ENCODE measurements at places on chromosomes 3 and 15. TPM values are rescaled to one million over a fixed set of nuclear protein-coding genes. Genes with fewer than 3 reads are reported as not detected.

DNA sequence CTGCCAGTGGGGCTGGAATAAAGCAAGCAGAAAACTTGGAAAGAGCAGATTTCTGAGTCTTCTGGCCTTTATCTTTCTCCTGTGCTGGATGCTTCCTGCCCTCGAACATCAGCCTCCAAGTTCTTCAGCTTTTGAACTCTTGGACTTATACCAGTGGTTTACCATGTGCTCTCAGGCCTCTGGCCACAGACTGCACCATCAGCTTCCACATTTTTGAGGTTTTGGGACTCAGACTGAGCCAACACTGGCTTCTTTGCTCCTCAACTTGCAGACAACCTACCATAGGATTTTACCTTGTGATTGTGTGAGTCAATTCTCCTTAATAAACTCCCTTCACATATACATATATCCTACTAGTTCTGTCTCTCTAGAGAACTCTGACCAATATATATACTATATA lies 706.6 kb downstream of the NR2F2 start:
- H3K27ac ChIP-seq: no peak overlapping the region
- H3K4me3 ChIP-seq: no peak overlapping the region
- H3K27me3 ChIP-seq: no peaks in the 10 kb centered on the region
- H3K4me1 ChIP-seq: no peaks in the 10 kb centered on the region
- no peaks in the 10 kb centered on the region for H3K36me3 ChIP-seq

DNA sequence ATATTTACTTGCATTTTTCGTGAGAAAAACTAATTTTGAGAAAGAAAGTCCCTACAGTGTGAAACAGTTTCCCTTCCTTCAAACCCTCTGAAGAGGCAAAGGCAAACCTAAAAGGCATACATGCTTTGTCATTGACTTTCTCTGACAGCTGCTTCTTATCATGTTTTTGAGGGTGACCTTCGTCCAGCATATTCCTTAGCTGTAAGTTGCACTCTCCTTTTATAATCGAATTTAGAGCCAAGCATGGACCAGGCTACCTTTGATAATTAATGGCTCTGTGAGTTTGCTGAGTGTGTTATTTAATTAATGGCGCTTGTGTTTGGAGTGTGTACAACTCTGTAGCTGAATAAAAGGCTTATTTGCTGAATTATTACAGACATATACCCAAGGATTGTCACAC lies 684.2 kb upstream of the CFAP20DC start:
- no peak for DNase-seq
- no peaks in the 10 kb centered on the region for H3K36me3 ChIP-seq
- no peak overlapping the region for H3K27ac ChIP-seq
- no peaks in the 10 kb centered on the region for H3K4me1 ChIP-seq

- no peaks in the 10 kb centered on the region for H3K4me1 ChIP-seq
- H3K27me3 ChIP-seq: no peaks in the 10 kb centered on the region
- no peaks in the 10 kb centered on the region for H3K36me3 ChIP-seq
Measured at GRCh38 chr3:193346259-193346658, 32.3 kb downstream of the ATP13A5 start.

GRCh38 chr15:76945494-76946093 lies 14.0 kb downstream of the RCN2 start:
- H3K4me1 ChIP-seq: no peaks in the 10 kb centered on the region
- no peaks in the 10 kb centered on the region for H3K27me3 ChIP-seq
- H3K4me3 ChIP-seq: no peak overlapping the region
- DNase-seq: no peak
- H3K27ac ChIP-seq: no peak overlapping the region
- peaks cover 24% of the 10 kb centered on the region for H3K36me3 ChIP-seq

- peaks cover 54% of the 10 kb centered on the region for H3K4me1 ChIP-seq
- H3K27me3 ChIP-seq: no peaks in the 10 kb centered on the region
- DNase-seq: peak; percentile 8
- H3K27ac ChIP-seq: peak overlapping the region; percentile 87
- H3K36me3 ChIP-seq: no peaks in the 10 kb centered on the region
- peak overlapping the region; percentile 91 for H3K4me3 ChIP-seq
Measured at GRCh38 chr3:129121016-129121791, 400 bp downstream of the RAB43 start.

GRCh38 chr15:41494190-41494921 lies 682 bp downstream of the ITPKA start:
- H3K4me3 ChIP-seq: peak overlapping the region; percentile 63
- H3K4me1 ChIP-seq: peaks cover 30% of the 10 kb centered on the region
- peaks cover 12% of the 10 kb centered on the region for H3K27me3 ChIP-seq
- H3K27ac ChIP-seq: no peak overlapping the region
- no peak for DNase-seq

- peak overlapping the region; percentile 97 for H3K27ac ChIP-seq
- H3K36me3 ChIP-seq: peaks cover 26% of the 10 kb centered on the region
- H3K27me3 ChIP-seq: peaks cover 6% of the 10 kb centered on the region
- peak overlapping the region; percentile 98 for H3K4me3 ChIP-seq
Measured at GRCh38 chr3:48716508-48716981, 476 bp downstream of the IP6K2 start.

DNA sequence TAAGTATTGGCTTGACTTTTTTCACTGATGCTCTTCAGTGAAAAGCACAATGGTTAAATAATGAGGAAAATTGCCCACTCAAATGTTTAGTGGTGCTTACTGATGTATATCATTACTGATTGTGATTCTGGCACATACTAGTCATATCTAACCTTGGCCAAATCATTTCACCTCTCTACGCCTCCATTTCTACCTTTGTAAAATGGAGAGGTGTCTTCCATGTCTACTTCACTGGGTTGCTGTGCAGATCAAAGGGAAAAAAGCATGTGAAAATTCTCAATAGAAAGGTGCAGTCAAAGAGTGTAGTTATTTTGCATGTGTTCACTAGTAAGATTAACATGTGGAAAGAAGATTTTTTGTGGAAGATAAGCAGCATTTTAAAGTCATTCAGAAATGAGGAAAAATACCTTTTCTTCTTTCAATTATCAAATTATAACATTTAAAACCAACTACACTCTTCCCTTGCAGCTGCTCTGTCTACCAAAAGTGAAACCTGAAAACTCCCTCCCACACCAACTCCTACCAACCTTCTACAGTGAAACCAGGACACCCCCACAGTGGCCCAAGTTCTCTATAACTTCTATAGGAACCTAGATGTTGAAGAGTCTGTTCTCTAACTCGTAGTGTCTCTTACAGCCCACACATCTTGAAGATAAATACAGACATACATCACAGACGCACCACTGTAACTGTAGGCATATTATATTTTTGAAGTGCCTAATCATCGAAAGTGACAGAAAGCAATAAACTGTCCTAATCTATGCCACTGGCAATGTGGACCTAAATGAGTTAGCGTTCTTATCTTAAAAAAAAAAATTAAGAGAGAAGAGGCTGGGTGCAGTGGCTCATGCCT lies 1.4 kb downstream of the CD200R1 start:
- peaks cover 20% of the 10 kb centered on the region for H3K27me3 ChIP-seq
- no peaks in the 10 kb centered on the region for H3K4me1 ChIP-seq
- 0 out of 2 replicates have a peak overlapping the region, but pooled peaks have one; percentile 18 for H3K4me3 ChIP-seq

DNA sequence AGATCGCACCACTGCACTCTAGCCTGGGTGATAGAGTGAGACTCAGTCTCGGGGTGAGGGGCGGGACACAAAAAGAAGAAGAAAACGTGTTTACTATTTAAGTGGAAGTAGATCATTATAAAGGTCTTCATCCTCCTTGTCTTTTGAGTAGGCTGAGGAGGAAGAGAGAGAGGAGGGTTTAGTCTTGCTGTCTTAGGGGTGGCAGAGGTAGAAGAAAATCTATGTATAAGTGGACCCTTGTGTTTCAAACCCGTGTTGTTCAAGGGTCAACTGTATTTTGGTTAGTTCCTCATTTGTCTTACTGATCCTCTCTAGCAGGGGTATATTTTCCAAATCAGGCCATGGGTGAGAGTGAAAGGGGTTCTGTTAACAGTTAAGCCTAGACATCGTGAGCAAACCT lies 40.1 kb downstream of the TRIM71 start:
- H3K4me3 ChIP-seq: no peak overlapping the region
- H3K27me3 ChIP-seq: peaks cover 31% of the 10 kb centered on the region
- H3K36me3 ChIP-seq: no peaks in the 10 kb centered on the region
- no peak overlapping the region for H3K27ac ChIP-seq

DNA sequence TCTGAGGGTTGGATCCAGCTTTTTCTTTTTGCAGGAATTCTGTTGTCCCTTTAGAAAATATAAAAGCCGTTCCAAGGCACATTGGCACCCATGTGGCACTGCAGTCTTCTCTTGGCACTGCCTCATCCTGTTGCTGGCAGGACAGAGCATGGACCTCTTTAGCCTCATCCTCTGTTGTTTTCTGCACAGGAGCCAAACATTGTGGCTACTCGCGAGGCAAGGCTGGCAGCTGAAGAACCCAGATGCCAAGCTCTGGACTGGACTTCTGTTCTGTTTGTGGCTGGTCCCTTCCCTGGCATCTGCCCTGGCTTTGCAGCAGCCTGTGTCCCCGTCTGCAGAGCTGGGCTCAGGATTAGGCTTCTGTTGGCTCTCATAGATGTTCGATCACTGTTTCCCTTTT lies 224.7 kb upstream of the TBC1D5 start:
- H3K27me3 ChIP-seq: no peaks in the 10 kb centered on the region
- H3K27ac ChIP-seq: no peak overlapping the region
- DNase-seq: no peak
- H3K4me1 ChIP-seq: peaks cover 12% of the 10 kb centered on the region
- no peaks in the 10 kb centered on the region for H3K36me3 ChIP-seq
- no peak overlapping the region for H3K4me3 ChIP-seq

DNA sequence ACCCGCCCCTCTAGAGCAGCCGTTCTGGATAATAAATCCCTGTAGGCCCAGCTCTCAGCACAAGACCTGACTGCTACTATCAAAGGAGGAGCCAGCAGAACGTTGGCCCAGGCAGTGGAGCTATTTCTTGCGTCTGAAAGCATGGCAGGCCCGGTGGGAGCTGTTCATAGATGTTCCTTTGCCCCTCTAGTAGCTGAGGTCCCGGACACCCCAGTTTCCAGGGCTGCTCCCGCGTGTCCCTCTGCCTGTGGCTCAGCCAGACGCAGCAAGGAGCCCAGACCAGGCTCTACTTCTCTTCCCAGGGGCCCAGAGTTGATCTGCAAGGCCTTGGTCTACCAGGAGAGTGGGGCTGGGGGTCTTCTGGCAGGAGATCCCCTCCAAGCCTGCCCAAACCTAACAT lies 76.1 kb downstream of the FAM174B start:
- H3K27ac ChIP-seq: no peak overlapping the region
- H3K4me3 ChIP-seq: no peak overlapping the region
- peaks cover 6% of the 10 kb centered on the region for H3K36me3 ChIP-seq
- DNase-seq: no peak
- no peaks in the 10 kb centered on the region for H3K4me1 ChIP-seq

The SERINC4 gene
- total RNA-seq: 0.07 TPM

The PSTPIP1 gene
- total RNA-seq: not detected

The ASB14 gene
- not detected for total RNA-seq

The SCAANT1 gene
- not detected for total RNA-seq

The NPAP1 gene
- total RNA-seq: not detected

The TRH gene
- total RNA-seq: not detected

The KCNAB1 gene
- total RNA-seq: not detected

The PATL2 gene
- 0.18 TPM for total RNA-seq

The ZDHHC19 gene
- not detected for total RNA-seq

The CYP1A2 gene
- total RNA-seq: not detected

The ZMYND10 gene
- total RNA-seq: 0.78 TPM
